ELR (cell line): ENCODE measurements at places on chromosomes 7 and 10.

GRCh38 chr7:27689591-27690164, 27.0 kb upstream of the HIBADH start:
- DNase-seq, result peak; percentile 46

DNA sequence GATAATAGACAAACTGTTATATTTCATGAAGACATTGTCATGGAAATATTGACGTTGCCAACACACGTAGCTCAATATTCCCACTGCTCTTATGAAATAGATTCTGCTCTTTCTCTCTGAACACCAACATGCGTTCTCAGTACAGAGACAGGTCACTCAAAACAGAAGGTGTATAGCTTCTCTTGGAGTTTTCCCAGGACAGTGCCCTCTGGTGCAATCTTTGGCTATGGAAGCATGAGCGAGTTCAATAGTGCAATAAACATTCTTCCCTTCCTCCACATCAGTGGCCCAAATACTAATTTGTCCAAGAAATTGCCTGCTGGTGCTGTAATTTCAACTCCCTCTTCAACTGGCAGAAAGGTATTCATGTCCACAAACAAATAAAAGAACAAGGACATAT, 145.3 kb downstream of the MAGI2 start:
- DNase-seq, result no peak

- DNase-seq, result no peak
Measured at GRCh38 chr10:124701881-124702656, 42.1 kb downstream of the FAM53B start.

DNA sequence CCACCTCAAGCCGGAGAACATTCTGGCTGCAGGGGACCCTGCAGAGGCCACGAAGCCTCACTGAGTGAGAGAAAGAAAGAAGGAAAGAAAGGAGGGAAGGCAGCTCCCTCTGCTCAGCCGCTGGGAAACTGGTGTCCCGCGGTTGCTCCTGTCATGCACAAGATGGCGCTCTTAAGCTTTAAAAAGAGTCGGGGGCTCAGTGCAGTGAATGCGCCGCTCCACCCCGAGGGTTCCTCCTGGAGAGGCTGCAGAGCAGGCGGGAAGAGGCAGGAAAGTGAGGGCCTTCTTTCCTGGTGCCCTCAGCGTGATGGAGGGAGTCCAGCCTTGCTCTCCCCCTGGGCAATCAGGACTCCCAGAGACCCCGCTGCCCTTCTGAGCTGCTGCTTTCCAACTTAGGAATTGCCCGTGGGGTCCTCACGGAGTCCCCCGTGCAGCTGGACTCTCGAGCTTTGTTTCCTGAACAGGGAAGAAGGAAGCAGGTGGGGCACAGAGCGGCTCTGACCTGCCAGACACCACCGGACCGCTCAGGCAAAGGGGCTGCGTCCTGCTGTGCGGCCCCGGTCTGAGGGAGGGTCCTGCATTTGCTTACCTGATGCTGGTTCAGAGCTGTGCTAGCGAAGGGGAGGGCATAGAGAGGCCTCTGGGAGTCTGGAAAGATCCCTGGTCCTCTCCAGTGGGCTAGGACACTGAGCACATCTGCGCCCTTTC, 141.9 kb upstream of the MKI67 start:
- DNase-seq, result peak; percentile 11

DNA sequence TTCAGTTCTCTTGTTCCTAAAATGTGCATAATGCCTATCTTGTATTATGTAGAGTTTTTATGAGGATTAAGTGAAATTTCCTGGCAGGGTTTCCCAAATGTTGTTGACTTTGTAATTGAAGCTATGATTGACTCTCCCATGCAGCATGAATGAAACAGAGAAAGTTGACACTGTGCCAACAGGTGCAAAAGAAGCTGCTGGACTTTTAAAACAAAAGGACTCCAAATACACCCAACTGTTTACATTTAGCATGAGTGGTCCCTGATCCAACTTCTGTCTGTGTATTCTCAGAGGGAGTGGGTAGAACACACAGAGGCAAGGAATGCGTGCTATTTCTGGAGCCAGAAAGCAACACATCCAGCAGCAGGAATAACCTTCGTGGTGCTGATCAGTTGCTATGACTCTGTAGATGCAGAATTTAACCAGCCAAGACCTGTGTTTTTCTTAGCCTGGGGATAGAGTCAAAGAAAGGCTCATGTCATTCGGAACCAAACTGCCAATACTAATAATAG, 14.4 kb upstream of the RBM20 start:
- DNase-seq, result peak; percentile 75

DNA sequence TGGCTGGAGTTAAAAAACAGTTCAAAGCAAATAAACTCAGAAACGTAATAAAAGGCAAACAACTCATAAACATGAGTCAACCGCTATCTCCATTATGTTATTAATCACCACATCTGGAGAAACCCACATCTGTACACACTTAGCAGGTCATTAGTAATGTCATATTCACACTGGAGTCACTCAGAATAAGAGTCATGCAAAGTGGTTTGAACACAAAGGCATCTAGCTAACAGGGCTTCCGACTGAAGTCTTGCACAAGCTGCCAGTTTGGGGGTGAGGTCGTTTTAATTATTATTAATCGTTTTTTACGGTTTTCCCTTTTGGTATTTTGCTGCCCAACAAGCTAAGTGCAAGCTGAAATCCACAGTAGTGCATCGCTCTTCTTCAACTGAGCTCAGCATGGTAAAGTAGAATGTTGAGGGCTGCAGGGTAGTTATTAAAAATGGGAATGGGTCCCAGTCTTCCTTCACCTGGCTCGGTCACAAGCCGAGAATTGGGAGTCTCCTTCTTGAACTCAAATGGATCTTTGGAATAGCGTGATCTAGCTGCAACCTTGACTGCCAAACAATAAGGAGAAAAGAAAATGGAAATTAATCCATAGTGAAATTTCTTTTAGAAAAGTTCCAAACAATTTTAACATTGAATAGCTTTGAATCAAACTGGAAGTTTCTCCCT, 663.5 kb downstream of the KCNMA1 start:
- peak; percentile 72 for DNase-seq

DNA sequence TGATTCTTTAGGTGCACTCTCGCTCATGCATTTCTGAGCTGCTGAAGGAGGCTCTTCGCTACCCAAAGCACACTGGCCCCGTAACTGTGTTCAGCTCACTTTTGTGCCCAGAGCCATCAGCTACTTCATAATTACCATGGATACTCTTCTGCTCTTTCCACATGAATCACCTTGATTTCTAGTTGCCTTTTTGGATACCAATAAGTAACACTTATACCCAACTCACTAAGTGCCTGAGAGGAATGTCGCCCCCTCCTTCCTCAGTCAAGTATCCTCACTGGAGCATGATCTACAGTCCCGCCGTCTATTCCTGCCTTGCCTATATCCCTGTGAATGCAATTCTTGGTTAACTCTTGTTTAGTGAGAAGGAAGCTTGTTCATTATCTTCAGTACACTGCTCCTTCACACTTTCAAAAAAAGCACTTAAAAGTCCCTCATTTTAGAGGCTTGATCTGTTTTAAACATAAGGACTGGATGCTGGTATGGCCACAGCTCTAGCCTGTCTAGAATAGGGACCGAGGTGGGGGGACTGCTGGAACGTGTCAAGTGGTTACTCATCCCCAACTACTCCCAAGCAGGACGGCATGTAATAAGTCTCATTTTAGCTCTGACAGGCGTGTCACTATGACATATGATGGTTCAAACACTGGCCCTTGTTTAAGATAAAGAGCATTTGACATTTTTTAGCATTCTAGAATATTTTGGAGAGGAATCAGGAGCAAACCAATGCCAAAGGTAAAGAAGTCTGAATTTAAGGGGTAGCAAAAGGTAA, 23.7 kb downstream of the SVIL start:
- DNase-seq, result no peak

GRCh38 chr7:34242391-34242790, 337.1 kb downstream of the BMPER start:
- no peak for DNase-seq

DNA sequence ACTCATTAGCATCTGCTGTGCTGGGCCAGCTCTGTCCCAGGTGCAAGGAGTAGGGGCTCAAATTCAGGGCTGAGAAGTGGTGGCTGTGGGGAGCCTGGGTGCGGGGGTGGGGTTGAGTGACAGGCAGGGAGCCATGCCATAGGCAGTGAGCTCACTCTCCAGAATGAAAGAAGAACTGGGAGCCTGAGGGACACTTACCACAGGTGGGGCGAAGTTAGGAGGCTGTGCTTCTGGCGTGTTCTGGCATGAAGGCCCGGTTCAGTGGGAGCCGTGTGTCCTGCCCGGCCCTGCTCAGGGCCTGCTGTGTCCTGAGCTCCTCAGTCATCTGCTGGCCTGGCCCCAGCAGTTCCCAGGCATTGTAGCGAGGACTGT, 62.5 kb downstream of the MKI67 start:
- no peak for DNase-seq

GRCh38 chr10:128686630-128687278, 560.5 kb upstream of the MKI67 start:
- DNase-seq, result no peak

- DNase-seq, result no peak
Measured at GRCh38 chr7:20560325-20561180, 54.9 kb upstream of the ABCB5 start.

DNA sequence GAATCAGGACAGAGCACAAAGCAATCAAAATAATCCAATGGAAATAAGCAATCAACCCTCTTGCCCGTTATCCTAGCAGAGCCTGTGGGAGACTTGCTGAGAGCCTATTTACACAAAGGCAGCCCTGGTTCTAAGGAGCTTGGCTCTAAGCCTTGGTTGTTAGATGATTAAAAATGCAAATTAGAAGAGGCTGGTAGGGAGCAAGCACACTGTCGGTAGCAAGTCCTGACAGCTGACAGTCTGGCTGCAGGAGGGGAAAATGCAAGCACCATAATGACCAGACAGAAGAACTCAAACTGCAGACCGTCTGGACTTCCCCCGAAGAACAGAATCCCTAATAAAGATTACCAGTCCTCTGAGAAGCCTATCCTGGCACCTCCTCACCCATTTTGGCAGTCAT, 131.8 kb upstream of the CTTNBP2 start:
- DNase-seq, result no peak

- DNase-seq, result no peak
Measured at GRCh38 chr10:122102146-122102868, 113.3 kb downstream of the TACC2 start.

DNA sequence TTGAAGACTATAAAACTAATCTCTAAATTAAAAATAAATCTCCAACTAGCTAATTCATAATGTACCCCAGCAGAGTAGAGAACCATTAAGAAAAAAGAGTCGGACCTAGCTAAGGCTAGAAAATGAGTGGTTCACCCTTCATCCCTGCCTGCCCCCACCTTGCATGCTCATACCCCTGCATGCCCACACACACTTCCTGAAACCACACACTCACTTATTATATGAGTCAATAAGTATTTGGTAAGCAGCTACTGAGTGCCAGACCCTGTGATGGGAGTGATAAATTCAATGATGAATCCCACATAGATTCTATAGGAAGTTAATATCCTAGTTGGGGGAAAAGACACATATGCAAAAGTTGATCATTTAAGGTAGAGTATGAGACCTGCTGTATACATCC, 152.9 kb upstream of the INHBA start:
- DNase-seq, result peak; percentile 63

DNA sequence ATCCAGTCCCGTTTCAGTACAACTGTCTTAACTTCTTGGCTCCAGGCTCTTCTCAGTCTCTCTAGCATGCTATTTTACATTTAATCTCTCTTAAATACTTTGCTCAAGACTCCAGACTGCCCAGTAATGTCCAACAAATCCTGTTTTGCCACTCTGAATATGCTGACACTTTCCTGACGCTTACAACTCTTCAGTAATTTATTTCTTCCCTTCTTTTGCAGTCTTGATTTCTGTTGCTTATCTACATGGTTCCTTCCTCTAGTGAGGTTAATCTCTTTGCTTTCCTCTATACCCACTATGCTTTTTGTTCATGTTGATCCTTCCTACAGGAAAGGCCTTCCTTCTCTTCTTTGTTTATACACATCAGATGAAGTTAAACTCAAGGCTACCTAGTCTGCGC, 23.7 kb downstream of the UMAD1 start:
- DNase-seq, result no peak

DNA sequence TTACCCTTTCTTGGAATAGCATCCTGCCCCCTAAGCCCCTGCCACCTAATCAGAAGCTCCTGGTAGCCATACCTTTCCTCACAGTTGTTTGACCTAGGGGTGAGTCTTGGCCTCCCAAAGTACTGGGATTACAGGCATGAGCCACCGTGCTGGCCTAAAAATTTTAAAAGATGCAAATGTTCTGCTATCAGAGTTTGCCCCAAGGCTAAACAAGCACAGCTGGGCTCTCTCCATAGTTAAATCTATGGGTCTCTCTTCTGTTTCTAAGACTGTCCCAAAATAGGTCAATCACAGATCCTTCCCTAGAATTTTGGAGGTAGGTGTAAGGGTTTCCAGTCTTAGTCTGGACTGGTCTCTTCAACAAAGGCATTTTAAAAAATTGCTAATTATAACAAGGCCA, 12.9 kb upstream of the UBN2 start:
- DNase-seq, result no peak

GRCh38 chr7:42469341-42469740, 232.3 kb upstream of the GLI3 start:
- DNase-seq, result no peak

GRCh38 chr7:115526278-115526677, 504.3 kb downstream of the TFEC start:
- DNase-seq, result no peak

DNA sequence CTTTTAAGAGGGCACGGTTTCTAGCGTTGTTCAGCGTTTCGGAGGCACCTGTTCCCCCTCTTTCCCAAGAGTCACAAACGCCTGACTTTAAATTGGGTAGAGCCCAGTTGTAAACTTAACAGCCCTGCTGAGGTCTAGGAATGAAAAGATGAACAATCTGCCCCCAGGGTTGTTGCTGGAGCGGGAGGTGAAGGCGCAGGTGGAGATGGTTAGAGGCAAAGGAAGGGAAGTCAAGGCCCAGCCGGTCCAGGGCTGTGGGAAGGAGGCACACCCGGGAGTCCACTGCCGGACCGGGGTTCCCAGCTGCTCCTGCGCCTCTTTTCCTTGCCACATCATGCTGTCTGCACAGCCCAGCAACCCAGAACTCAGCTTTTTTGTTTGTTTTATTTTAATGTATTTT, 770 bp downstream of the PRXL2A start:
- DNase-seq, result no peak

DNA sequence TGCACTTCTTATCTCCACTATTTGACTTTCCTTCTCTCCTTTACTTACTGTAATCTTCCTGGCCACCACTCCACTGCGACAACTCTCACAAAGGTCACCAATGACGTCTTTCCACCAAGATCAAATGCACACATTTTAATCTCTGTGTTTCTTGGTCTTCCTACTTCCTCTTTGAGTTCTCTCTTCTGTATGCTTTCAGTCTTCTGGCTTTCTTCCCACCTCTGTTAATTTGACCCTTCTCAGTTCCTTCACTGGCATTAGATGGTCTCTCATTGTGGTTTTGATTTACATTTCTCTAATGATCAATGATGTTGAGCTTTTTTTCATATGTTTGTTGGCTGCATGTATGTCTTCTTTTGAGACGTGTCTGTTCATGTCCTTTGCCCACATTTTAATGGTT, 31.9 kb downstream of the FAM107B start:
- DNase-seq, result no peak

- no peak for DNase-seq
Measured at GRCh38 chr7:89773611-89774010, 380.7 kb upstream of the STEAP1 start.
